Naive thymus-derived CD4-positive, alpha-beta T cell (primary cell): ENCODE measurements at places on chromosomes 2 and 18. TPM values are rescaled to one million over a fixed set of nuclear protein-coding genes. Genes with fewer than 3 reads are reported as not detected.

DNA sequence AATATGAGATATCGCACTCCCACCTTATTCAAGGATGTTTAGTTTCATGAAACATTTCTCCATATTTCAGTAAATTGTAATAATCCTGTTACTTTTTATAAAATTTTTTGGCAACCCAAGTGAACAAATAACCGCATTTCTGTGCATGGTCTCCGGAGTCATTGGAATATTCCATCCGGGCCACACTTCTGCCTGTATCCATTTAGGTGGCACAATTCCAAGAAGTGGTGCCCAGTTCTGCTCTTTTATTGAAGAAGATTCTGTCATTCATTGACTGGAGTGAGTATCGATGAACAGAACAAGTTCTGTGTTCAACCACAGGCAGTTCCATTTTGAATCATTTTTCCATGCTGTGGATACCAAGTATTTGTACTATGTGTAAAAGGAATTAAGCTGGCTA, 26.6 kb upstream of the ICOS start:
- DNase-seq = no peak

GRCh38 chr2:219109471-219109870, 48.8 kb upstream of the IHH start:
- DNase-seq = peak; percentile 61

DNA sequence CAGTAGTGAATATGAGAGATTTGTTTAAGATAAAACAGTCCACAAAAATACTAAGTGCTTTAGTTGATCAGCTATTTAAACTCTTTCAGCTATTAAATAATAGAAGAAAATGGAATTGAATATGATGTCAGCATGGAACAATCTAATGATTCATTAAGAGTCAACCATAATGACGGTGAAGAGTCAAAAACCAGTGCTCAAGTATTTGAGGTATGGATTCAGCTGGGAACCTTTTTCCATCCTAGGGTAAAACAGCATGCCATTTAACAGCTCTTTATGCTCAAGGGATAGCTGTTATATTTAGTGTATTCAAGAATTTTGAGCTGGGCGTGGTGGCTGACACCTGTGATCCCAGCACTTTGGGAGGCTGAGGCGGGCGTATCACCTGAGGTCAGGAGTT, 29.7 kb downstream of the CARF start:
- DNase-seq = no peak

DNA sequence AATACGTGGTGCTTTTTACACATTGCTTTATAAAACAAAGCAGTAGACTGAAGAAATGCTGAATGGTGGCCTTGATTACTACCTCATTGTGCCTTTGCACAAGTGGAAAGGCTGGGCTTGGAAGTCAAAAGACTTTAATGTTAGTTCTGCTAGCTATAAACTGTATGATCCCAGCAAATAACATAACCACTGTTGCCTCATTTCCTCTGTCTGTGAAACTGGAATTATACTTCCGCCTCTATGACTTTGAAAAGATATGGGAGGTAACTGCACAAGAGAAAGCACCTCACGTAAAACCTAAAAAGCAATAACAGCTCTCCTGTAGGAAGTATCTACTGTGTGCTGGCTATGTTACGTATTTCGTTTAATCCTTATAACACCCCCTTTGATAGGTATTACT, 43.4 kb upstream of the DSC1 start:
- no peak for DNase-seq

The CXCR1 gene
- not detected for total RNA-seq

DNA sequence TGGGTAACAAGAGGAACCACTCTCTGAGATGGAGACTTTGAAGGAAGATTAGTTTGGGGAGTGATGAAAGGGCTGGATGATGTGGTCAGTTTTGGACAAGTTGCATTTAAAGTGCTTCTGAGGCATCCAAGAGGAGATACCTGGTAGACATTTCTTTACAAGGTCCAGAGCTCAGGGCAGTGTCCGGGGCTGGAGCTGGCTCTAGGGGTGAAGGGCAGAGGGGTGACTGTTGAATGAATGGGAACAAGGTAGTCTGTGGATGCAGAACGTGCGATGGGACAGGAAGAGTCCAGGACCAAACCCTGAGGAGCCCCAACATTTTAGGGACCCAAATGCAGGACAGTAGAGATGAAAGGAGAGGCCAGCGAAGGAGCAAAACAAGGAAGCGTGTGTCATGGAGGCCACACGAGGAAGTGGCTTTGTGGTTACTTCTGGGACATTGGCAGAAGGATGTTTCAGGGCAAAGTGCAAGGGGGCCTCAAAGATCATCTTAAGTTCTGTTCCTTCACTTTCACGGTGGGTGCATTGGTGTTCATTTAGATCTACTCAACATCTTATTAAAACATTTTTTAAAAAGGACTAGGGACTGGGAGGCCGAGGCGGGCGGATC, 13.6 kb upstream of the GPR35 start:
- DNase-seq = no peak

GRCh38 chr2:192265751-192266150, 71.0 kb upstream of the TMEFF2 start:
- DNase-seq = no peak
